Anterior cingulate cortex (tissue), 58 donors: ENCODE measurements at places on chromosomes 1 and 21.

GRCh38 chr1:17198476-17199258 lies 6.3 kb upstream of the PADI1 start:
- DNase-seq, result no peak

GRCh38 chr1:237911911-237912310 lies 21.2 kb upstream of the ZP4 start:
- DNase-seq, result no peak

DNA sequence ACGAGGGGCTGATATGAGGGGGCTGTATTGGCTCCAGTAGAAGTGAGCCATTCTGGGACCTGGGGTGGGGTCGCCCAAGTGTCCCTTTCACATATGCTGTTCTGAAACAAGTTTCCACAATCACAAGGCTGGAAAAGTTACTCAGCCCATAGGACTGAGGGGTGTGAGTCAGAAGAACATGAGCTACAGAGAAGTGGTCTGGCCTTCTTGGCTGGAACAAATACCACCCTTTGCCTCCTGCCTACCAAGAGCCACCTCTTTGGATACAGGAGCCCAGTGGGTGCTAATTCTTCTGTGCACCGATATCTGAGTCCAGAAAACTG lies 42.4 kb downstream of the MEF2D start:
- no peak for DNase-seq

GRCh38 chr21:27060190-27060589 lies 93.3 kb upstream of the ADAMTS5 start:
- no peak for DNase-seq

DNA sequence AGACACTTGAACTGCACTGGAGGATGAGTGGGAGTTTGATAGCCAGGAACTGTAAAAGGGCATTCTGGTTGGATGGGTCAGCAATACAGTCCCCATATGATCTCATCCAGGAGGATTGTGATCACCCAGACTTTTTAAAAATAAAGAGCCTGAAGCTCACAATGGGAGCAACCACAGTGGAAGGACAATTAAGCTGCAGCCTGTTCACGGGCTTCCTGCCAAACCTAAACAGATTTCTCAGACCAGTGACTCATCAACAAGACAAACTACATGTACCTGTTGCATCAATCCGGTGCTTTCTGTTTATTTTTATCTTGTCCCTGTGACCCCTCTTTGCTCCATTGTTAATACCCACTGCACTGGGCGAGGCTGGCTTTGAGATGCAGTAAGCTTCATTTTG lies 52.3 kb downstream of the PAPPA2 start:
- DNase-seq, result no peak

GRCh38 chr1:10834770-10835412 lies 38.4 kb upstream of the CASZ1 start:
- DNase-seq, result no peak

GRCh38 chr21:35840197-35840799 lies 220.0 kb downstream of the SETD4 start:
- DNase-seq, result no peak

- no peak for DNase-seq
These were observed 2.3 kb downstream of the RGS16 start for GRCh38 chr1:182601913-182602312.

GRCh38 chr1:236024641-236025040 lies 40.2 kb downstream of the NID1 start:
- no peak for DNase-seq

- no peak for DNase-seq
These were observed 3.0 kb upstream of the FOXD3 start for GRCh38 chr1:63319046-63320021.

DNA sequence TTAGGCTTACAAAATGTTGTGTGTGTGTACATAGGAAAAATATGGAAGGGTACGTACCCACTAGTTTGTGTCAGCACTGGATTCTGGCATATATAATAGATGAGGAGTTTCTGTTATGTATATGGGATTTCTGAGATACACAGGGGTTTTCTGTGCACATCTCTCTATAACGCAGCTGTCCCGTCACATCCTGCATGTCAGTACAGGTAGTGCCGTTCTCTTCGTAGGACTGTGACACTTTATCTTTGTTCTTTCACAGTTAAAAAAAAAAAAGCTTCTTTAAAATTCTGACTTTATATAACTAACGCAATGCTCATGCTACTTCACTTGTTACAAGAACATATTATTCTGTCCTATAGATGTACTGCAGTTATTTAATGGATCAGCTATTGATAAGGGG lies 42.9 kb downstream of the ADARB1 start:
- DNase-seq, result no peak

GRCh38 chr1:233909195-233909594 lies 4.7 kb downstream of the SLC35F3 start:
- no peak for DNase-seq

- no peak for DNase-seq
These were observed 223.7 kb upstream of the IRF2BP2 start for GRCh38 chr1:234833646-234834045.

- no peak for DNase-seq
These were observed 119.7 kb upstream of the RGS18 start for GRCh38 chr1:192038567-192038966.
